T-helper 2 cell (primary cell): ENCODE measurements at places on chromosomes 2 and 18.

DNA sequence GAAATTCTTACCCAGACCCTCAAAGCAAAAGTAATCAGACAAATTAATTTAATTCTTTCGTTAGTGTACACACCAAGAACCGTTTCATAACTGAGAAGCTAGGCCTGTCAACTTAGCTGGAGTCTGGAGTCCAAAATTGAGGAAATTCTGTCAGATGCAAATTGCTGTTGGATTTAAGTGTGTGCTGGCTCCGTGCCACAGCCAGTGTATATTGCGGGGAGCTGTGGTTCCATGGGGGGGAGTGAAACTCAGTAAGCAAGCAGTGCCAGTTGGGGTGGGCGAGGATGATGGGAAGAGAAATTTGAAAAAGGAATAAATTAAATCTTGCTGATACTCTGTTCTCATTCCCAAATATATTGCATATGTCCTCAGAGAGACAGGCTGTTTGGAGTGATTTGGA, 4.0 kb downstream of the ARPC2 start:
- DNase-seq = no peak

DNA sequence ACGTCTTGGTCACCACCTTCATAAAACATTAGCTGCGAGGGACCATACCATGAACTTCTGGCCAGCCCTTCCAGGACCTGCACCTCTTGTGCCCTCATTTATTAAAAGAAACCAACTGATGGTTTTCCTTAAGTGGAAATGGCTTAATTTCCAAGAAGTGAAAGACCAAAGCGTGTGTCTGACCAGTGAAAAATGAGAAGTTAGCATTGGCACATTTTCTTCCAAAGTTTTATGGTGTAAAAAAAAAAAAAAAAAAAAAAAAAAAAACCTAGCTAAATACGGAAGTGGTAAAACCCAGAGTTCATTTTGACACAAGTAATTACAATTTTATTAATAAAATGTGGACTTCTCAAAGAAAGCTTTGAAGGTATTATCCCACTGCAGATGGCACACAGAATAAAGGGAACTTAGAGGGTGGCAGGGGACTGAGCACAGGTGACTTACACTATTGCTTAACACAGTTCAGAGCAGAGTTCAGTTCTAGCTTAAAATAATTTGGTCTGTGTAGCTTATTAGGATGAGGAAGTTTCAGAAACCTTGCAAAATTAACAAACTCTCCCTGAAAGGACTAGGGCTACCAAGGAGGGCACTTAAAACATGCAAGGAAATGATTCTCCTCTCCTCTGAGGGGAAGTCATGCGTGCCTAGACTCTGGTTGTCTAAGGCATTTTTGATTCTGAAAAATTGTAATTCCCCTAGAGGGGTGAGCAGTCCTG, 42.2 kb upstream of the EPG5 start:
- no peak for DNase-seq

- no peak for DNase-seq
Observed at GRCh38 chr2:78304678-78305077, 720.8 kb upstream of the REG3G start.

- DNase-seq = no peak
Observed at GRCh38 chr2:152336119-152336853, 1.3 kb downstream of the FMNL2 start.

DNA sequence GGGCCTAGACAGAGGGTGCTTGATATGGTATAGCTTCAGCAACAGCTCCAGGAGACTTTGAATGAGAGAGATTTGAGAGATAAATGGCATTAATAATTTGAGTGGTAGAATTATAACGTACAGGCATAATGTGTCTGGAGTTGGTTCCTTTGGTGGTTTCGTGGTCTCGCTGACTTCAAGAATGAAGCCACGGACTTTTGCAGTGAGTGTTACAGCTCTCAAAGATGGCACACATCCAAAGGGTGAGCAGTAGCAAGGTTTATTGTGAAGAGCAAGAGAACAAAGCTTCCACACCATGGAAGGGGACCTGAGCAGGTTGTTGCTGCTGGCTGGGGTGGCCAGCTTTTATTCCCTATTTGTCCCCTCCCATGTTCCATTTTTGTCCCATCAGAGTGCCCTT, 23.1 kb downstream of the PDCD1 start:
- DNase-seq = no peak

DNA sequence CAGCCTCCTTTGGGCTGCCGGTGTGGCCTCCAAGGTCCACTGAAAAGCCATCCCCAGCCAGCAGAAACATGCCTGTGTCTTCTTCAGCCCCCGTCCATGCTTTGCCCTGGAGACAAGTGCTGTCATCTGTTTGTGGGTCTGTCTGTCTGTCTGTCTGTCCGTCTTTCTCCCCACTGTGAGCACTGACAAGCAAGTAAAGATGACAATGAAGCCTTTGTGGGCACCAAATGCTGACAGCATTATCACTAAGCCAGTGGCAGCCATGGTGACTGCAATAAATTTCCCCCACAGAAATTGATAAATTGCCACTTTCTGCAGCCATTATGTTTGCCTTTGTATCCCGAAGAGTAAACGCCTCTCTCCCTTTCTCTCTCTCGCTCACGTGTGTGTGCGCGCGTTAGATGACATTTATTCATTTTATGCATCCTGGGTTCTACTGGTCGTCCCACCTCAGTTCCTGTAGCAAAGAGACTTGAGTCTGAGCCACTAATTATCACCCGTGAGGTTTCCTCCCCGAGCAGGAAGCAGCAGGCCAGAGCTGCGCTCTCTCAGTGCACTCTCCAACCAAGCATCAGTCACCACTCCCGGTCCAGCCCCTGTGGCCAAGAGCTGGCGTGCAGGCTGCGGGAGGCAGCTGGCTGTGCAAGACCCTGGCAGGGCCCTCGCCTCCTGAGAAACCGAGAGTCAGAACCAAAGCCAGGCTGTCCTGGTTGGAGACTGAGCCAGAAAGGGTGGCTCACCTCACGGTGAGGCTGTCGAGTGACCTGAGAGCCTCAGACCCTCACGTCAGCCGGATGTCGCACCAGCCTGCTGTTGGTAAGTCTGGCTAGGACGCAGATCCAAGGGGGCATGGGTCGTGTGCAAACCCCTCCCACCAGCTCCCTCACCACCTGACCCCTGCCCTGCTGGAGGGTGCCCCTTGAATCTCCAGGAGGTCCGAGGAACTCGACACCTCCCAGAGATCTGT, 6.9 kb downstream of the STEAP3 start:
- DNase-seq = no peak

- no peak for DNase-seq
Observed at GRCh38 chr18:76791106-76791505, 31.3 kb upstream of the ZNF236 start.

DNA sequence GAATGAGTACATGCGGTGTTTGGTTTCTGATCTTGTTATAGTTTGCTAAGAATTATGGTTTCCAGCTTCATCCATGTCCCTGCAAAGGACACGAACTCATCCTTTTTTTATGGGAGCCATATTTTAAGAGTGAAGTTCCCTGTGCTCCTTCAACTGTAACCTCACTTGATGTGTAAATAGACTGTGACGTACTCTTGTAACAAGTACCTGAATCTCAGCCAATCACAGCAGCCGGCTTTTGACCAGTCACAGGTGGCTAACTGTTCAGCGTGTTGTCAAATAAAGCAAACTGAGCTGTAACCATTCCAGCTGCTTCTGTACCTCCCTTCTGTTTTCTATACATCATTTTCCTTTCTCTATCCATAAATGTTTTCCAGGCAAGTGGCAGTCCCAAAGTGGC, 774.3 kb upstream of the HS6ST1 start:
- no peak for DNase-seq

GRCh38 chr2:148875387-148876051, 492 bp downstream of the KIF5C start:
- no peak for DNase-seq

DNA sequence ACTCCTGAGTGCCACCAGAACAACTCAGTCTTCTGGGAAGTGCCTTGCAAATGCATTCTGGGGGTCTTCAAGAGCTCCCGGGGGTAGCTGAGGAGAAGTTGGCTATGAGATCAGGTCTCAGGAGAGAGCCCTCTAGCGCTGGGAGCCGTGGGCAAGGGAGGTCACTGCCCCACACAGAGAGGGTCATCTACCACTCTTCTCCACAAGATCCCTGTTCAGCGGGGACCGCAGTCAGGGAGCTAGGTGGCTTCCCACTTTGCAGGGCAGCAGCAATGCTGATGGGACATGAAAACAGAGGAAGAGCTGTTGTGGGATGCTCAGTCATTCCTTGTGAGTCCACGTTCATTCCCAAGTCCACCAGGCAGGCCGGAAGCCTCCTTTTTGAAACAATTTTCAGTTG, 66.6 kb downstream of the ACKR3 start:
- DNase-seq = no peak

GRCh38 chr2:7904319-7904718, 777.5 kb upstream of the ID2 start:
- no peak for DNase-seq

DNA sequence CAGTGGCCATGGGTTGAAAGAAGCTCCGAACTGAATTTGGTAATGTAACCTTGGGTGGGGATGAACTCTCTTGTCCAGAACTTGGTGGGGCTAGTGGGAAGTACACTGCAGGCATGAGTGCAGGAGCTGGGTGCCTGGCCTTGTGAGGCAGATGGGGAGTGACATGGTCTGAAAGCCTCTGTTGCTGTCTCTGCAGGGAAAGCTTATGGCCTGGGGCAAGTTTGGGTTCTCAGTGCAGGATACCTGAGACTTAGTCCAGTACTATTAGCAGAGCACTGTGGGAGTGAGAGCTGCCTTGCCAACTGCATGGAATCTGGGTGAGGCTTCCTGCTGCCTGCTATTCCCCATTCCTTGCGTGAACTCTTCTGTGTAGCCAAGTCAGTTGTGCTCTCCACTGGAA, 1620.9 kb upstream of the NXPH2 start:
- DNase-seq = no peak

GRCh38 chr18:61921621-61922235, 28.9 kb upstream of the RNF152 start:
- DNase-seq = no peak

GRCh38 chr18:44579028-44579702, 101.5 kb upstream of the SETBP1 start:
- no peak for DNase-seq

DNA sequence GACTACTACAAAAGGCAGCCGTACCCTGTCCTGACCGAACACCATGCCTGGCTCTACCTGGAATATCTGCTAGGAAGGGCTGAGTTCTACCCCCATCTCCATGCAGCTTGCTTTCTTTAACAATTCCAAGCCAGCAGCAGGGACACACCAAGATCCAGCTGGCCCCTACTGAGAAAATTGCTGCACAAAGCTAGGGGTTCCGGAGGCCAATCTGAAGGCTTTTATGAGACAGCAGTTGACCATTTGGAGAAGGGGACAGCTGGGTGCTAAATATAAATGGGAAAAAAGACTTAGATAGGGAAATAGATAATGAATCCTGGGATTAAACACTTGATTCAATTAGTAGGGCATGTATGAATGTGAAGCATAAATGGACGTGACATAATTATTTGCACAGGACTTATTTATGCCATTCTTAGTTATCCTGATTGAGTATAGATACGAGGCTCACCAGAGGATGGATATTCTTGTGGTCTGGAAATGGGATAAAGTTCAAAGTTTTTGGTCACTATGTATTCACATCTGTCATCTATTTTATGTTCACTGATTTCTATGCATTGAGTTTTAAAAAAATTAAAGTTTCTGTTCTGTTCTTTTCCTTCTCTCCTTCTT, 204.0 kb downstream of the ZNF521 start:
- no peak for DNase-seq

DNA sequence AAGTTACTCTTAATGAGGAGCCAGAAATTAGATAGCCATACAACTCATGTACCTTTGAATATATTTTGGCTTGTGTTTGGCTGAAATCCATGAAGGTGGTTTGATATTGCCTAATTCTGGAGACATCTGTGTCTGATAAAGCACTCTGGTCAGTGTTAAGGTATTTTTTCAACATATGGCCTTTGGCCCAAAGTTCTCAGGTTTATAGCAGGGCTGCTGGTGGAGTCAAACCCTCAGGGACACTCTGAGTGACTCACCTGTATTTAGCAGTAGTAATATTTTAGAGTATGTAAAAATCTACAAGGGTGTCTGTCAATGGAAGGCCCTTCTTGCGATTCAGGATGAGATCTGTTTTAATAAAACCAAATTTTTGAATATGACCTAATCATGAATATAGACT, 666.5 kb downstream of the SLC4A3 start:
- no peak for DNase-seq

GRCh38 chr18:46393230-46393629, 263.8 kb downstream of the LOXHD1 start:
- no peak for DNase-seq

- no peak for DNase-seq
Observed at GRCh38 chr18:37299471-37300304, 265.9 kb downstream of the CELF4 start.

GRCh38 chr18:38951633-38952032, 1386.0 kb upstream of the CELF4 start:
- no peak for DNase-seq
